ENCODE measurements at places on chromosomes 16 and 17.

GRCh38 chr16:58264961-58265479, 29.8 kb downstream of the PRSS54 start:
- no peak for DNase-seq

DNA sequence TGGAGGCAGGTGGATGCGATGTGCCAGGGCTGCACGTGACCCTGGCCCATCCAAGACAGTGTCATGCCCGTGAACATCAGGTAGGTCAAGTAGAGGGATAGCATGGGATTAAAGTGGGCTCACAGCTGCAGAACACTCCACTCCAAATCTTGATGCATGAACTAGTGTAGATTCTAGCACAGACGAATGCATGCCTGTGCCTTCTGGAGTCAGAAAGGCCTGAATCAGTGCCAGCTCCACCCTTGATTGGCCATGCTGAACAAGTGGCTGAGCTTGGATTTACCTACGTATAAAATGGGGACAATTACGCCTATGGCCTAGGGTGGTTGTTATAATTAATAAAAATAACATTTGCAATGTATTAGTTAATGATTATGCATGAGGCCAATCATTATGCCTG, 10.6 kb downstream of the IRX3 start:
- no peak for DNase-seq

GRCh38 chr16:72474501-72475123, 302.7 kb upstream of the PMFBP1 start:
- DNase-seq: no peak

DNA sequence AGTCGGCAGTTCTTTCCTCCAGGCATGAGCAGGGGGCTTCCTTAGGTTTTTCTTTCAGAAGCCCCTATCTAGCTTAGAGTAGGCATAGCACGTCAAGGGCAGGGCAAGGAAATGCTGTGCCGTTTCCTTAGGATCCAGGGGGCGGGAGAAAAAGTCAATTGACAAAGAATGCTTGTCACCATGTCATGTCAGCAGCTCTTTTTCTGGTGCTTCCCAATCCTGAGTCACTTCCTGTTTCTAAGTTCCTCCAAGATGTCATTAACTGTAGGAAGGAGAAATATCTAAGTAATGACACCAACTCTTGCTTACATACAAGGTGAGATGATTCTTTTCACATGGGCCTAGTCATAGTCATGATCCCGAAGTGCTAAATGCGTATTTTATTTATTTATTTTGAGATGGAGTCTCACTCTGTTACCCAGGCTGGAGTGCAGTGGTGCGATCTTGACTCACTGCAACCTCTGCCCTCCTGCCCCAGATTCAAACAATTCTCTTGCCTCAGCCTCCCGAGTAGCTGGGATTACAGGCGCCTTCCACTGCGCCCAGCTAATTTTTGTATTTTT, 35.2 kb downstream of the GJC1 start:
- DNase-seq: no peak

GRCh38 chr17:32688221-32688620, 188.7 kb downstream of the MYO1D start:
- DNase-seq: no peak

GRCh38 chr17:82384051-82384729, 12.6 kb downstream of the UTS2R start:
- DNase-seq: no peak

DNA sequence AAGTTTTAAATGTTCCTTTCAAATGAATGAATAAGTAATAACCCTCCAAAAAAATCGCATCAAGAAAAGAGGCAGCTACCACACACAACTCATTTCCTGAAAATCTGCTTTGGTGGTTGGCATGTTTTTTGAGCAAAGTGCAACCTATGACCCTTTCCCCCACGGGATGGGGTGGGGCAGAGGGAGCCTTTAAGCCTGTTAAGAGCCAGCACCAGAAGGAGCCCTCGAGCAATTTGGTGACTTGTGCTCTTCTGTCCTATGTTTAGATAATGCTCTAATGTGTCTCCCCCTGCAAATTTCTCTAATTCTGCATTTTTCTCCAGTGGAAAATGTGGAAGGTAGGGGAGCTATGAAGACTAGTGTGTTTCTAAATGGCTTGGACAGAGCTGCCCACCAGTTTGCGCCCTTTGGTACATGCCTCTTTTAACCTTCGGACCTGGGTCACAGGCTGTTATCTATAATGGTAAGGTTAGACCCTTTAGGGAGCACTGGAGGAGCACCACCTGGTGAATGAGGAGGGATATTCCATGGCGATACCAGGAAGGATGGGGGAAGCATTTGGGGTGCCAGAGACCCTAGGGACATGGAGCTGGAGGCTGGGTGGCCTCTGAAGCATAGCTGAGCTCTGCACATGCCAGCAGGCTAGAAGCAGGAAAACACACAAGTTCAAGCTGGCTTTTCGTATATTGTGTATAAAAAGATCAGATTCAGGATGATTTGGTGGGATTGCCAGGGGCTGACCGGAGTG, 1.6 kb downstream of the PYCARD start:
- DNase-seq: no peak

DNA sequence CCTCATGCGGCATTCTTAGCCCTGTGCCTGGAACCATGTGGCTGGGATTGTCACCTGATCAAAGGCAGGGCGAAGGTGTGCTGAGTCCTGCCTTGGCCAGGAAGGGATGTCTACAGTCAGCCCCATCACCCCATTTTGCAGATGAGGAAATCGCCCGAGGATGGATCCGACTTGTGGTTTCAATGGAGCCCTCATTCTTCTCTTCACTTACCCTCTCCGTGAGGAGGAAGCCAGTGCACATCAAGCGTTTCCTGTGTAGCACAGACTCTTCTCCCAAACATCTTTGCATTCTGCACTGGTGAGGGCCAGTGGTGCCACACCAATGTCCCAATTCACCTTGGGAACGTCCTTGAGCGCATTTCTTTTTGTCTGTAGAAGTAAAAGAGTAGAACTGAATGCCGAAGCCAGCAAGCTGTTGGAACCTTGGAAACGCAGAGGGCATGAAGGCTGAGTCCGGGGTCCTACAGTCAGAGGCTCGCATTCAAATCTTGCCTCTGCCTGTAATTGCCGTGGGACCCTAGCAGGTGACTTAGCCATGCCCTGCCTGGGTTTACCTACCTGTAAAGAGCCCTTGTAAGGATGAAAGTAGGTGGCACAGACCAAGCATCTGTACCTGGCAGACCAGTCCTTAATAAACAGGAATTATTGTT, 85.4 kb downstream of the IRF8 start:
- no peak for DNase-seq

- DNase-seq: no peak
Measured at GRCh38 chr16:3957344-3957980, 76.9 kb upstream of the CREBBP start.

GRCh38 chr17:10821770-10822169, 16.1 kb downstream of the PIRT start:
- no peak for DNase-seq

- DNase-seq: no peak
Measured at GRCh38 chr16:29812754-29813643, 1.0 kb downstream of the PRRT2 start.

DNA sequence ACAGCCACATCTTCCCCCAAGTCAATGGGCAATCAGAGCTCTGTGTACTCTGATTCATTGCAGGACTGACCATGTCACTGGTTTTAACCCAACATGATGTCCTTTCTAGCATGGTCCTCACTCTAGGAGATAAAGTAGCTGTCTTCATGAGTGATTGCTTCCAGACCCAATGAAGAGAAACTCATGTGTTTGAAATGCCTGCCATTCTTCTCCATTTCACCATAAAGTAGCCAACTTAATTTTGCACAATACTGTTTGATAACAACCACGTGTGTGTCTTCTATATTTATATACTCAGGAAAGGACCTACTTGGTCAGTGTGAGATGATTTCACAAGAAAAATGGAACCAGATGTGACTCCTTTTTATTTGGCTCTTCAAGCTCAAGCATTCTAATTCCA, 172.5 kb downstream of the AXIN2 start:
- DNase-seq: no peak

- no peak for DNase-seq
Measured at GRCh38 chr17:56358651-56359050, 205.4 kb downstream of the ANKFN1 start.

DNA sequence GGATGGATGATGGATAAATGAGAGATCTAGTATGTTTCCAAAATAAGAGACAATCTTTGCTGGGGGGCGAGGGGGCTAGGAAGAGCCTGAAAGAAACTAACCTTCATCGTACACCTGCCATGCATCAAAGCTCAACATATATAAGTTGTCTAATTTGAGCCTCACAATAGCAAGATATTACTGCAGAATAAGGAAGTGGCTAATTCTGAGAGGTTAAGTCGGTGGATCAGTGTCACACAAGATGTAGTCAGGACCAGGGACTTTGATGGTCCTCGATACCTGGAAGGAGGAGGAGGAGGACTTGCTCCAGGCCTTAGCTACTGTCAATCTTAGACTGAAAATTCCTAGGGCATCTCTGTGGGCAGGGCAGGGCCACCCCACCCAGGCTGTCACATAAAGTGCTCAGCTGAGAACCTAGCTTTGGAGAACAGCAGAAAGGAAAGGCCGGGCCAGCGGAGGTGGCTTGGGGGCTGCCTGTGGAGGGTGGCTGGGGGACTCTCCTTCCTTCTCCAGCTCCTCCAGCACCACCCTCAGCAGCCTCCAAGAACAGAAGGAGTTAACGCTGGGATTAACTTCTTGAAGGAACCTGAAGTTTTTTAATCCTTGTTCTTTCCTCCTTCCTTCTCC, 460 bp upstream of the SLC13A2 start:
- DNase-seq: no peak

GRCh38 chr17:78369791-78370381, 8.6 kb upstream of the PGS1 start:
- no peak for DNase-seq

DNA sequence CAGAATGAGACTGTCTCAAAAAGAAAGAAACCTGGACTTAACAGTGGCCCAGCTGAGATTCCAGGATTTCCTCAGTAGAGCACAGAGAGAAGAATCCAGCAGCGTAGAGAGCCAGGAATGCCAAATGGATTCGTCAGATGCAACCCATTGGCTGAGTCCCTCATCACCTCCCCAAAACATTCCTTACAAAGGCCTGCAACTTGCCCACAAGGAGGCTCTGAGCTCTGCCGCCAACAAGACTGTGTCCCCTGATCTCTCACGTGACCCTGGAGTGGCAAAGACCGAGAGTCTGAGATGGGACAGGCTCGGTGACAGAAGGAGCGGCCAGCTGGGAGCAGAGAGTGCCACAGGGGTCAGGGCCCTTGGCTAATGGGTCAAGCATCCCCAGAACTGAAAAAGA, 6.9 kb upstream of the CHMP6 start:
- no peak for DNase-seq

DNA sequence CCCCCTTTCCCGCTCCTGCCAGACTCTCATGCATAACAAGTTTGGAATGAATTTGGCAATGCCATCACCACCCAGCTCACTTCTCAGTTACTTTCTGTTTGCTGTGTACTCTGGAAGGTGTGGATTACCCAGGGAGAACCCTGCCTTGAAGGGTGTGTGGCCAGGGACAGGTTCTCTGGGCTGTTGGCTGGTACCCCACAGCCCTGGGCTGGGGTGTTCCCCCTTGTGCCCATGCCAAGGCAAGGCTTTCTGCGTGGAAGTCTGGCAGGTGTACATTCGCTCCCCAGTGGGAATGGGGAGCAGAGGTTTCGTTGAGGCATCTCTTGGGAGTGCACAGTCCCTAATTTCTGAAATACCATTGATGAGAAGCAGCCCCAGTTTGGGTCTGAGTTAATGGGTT, 187.7 kb downstream of the CCDC182 start:
- no peak for DNase-seq

DNA sequence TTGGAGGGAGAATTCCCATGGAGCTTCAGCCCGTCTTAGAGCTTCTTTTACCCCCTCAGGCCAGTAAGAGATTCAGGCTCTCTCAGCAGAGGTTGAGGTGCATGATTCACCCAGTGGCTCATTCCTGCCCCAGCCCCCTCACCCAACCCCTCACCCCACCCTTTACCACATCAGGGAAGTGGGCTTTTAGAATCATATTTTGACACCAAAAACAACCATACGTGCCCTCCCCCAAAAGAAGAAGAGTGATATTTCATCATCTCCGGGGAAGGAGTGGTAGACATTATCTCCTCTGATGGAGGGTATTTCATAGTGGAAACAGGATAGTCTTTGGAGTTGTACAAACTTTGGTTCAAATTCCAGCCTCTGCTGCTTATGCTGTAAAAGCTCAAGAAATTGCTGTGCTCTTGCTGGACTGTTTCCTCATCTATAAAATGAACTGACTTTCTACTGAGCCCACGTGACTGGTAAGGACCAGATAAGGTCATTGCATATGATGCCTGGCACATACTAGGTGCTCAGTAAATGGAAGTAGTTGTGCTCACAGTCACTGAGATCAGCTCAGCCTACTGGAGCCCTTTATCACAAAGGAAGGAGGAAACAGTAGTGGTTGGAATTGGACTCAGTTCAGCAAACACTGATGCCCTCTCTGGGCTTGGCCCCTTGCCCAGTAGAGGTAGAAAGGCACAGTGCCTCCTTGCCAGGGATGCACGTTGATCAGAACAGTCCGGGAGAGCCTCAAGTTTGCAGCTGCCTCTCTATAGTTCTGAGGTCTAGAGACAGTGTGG, 18.3 kb upstream of the CCL5 start:
- DNase-seq: no peak

- peak; percentile 81 for DNase-seq
Measured at GRCh38 chr17:58337600-58338453, 9.2 kb upstream of the TSPOAP1 start.

GRCh38 chr17:74190154-74190553, 13.3 kb upstream of the RPL38 start:
- no peak for DNase-seq

DNA sequence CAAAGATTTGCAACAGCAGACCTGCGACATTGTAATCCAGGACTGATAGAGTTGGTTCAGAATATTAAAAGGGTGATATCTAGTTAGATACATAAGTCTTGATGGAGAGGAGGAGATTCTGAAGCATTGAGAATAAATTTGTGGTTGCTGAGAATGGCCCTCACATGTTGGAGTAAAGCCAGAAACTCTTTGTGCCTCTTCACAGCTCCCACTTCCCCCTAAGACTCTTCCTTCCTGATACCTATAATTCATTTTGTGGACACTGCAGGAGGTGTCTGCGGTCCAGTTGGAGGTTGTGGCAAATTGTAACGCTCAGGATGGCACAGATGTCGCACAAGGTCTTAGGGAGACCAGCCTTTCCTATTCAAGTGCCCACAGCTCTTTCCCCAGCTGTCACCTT, 17.5 kb downstream of the WWOX start:
- DNase-seq: no peak

DNA sequence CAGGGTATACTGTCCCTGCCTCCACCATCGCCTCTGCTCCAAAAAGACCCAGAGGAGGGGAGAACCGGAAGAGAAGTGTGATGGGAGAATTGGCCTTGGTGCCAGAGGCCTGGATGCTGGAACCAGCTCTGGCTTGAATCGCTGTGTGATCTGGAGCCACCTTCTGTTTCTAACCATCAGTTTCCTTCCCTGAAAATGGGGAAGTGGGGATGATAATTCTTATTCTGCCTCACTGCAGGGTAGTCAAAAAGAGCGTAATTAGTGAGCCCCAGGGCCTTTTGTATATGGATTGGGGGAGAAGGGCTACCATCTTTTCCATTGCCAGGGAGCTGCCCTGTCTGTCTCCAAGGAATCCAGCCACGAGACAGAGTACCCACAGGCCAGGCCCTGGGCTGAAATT, 52.2 kb downstream of the CCT6B start:
- no peak for DNase-seq

Measured in esophagus squamous epithelium (tissue), 5 donors.